Right hindlimb (tissue), 1 donor: ENCODE measurements at places on chromosomes 4 and X.

DNA sequence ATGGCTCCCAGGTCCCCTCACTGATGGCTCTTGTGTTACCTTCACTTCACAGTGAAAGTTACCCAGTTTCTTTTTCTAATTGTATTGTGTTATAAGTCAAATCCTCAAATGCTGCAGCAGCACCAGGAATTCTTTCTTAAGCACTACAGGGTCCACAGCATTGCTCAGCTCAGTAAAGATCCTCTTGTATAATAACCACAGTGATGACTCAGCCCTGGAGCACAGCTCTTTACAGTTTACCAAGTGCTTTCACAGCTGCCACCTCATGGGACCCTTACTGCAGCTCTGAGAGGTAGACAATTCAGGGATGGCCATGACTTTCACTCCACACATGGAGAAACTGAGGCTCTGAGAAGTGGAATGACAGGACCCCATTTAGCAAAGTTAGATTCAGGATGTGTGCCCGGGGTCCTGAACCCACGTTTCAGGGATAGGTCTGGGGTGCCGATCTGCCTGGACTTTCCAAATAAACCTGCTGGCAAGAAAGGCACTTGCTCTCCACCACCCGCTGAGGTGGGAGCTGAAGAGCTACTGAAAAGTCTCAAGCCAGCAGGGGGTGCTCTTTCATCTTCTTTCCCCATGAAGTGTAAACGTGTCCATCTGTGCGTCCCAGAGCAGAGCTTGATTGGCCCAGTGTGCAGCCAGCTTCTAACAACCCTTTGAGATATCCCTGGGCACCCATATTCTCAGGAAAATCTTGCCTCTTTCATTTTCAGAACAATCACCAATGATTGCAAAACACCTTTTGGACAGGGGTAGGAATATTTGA, 35.7 kb upstream of the GABRQ start:
- no peak for DNase-seq

- no peak for DNase-seq
Measured at GRCh38 chrX:71870208-71871098, 40.2 kb upstream of the NHSL2 start.

DNA sequence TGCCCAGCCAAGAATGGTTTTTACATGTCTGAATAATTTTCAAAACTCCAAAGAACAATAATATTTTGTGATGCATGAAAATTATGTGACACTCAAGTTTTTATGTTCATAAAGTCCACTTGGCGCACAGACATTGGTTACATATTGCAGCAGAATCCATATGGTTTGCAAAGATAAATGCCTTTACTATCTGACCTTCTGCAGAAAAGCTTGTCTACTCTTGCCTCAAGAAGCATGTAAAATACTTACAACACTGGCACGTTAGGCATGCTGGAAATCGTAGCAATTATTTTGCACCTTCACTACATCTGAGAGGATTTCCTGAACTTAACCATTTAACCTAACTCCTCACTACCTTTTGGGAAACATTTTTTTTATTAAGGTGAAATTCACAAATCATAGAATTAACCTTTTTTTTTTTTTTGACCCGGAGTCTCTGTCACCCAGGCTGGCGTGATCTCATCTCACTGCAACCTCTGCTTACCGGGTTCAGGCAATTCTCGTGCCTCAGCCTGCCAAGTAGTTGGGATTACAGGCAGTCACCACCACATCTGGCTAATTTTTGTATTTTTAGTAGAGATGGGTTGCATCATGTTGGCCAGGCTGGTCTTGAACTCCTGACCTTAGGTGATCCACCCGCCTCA, 3.5 kb upstream of the XG start:
- no peak for DNase-seq

DNA sequence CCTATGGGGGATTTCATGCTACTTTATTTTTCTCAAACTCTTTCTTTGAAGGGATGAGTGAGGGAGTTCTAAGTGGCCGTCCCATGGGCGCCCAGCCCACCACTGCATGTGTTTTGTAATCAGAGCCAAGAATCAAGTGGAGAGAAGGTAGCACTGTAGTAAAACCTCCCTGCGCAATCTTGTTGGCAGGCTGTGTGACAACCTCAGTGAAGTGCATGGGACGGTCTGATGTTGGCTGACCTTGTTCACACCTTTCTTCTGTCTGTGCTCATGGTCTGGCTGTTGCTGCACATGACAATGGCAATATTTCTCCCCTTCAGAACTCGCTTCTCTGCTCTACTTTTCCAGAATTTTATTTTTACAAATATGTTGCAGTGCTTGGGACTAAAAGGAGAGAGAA, 71.2 kb upstream of the SHISA3 start:
- DNase-seq: no peak

DNA sequence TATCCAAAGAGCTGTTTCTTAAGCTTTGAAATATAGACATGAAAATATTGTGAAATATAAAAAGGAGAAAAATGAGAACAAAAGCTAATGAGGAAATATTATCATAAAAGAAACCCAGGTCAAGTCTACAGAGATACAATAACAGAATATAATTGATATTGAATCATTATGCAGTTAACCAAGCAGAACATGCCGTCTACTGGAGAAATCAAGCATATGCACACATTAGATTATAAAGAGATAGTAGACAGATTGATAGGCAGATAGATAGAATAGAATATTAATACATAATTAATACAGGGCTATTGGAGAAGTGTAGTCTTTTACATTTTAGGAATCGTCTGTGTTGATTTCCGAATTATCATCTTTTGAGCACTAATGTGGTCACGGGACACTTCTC, 208.5 kb downstream of the EPHA5 start:
- DNase-seq: no peak

- DNase-seq: no peak
Measured at GRCh38 chr4:22442956-22443355, 72.9 kb downstream of the ADGRA3 start.

DNA sequence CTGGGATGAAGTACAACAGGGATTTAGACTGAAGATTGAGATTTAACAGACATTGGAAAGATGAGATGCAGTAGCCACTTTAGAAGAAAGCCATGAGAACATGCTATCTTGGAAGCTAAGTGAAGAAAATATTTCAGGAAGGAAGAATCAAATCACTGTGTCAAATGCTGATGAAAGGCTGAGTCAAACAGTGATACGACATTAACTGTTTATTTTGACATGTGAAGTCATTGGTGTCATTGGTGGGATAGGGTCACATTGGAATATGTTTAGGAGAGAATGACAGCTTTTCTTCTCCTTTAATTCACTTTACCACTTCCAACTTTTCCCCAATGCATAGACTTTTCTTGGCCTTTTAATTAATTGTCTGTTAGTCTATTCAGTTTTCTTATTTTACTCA, 653.0 kb upstream of the BOD1L1 start:
- no peak for DNase-seq
